ENCODE measurements at places on chromosomes 7 and 10.

GRCh38 chr7:31443457-31443856, 70.4 kb upstream of the ITPRID1 start:
- no peak for ATAC-seq

DNA sequence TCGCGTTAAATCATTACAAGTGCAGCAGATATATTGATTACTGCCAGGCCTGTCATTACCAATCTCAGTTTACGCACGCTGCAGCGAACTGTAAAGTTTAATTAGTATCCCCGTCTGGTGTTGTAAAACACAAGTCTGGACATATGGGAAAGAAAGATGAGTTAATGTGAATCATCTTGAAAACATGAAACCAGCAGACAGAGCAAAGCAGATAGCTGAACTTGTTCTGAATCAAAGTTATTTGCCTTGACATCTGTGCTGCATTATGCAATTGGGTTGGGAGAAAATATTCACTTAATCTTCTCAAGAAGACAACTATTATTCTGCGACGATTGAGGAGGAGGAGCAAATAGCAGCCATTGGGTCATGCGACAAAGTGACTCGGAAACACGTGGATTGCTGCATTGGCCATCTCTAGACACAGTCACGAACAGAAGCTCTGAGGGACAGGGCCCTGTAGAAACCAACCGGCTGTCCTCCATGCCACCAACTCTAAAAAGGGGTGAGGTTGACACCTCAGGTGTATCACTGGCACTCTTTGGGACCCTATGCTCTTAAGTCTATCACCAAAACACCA, 156.3 kb upstream of the C7orf33 start:
- no peak for ATAC-seq

DNA sequence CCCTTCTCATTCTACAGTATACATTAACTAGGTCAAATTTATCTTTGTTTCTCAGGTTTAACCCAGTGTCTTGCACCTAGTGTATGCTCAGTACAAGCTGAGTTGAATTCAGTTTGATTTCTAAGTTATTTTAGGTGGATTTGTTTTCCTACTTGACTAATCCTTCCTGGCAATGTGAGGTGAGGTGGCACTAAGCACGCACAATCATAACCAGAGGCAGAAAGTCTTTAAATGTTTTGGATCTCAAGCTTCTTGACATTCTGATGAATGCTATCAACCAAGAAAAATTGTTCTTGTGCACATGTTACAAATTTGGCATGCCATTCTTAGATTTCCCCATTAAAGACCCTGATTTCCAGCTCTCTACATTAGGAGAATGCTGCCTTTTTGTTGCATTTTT, 3.2 kb downstream of the BZW2 start:
- no peak for ATAC-seq

DNA sequence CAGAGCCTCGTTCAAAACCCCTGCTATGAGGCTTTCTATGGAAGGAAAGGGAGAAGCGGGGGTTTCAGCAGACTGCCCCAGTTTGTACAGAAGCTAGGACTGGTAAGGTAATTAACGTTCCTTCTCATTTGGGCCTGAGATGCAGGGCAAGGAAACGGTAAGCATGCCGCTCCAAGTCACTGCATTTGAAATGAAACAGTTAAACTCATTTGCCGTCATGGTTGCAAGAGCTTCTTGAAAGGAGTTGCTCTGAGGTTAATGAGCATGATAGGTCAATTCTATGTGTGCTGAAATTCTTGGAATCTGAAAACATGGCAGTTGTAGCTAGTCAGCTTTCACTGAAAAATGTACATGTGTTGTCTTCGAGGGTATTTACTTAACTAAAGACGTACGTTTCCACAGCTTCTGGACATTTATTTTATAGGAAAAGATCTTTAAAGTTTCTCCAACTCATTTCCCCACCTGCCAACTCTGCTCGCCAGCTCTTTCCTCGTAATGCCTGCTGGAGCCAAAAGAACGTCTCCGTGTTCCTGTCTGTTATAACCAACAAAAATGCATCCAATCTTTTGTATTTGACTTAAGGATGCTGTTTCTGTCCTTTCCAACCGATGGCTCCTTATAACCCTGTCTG, 73.3 kb downstream of the ADAM12 start:
- no peak for ATAC-seq

DNA sequence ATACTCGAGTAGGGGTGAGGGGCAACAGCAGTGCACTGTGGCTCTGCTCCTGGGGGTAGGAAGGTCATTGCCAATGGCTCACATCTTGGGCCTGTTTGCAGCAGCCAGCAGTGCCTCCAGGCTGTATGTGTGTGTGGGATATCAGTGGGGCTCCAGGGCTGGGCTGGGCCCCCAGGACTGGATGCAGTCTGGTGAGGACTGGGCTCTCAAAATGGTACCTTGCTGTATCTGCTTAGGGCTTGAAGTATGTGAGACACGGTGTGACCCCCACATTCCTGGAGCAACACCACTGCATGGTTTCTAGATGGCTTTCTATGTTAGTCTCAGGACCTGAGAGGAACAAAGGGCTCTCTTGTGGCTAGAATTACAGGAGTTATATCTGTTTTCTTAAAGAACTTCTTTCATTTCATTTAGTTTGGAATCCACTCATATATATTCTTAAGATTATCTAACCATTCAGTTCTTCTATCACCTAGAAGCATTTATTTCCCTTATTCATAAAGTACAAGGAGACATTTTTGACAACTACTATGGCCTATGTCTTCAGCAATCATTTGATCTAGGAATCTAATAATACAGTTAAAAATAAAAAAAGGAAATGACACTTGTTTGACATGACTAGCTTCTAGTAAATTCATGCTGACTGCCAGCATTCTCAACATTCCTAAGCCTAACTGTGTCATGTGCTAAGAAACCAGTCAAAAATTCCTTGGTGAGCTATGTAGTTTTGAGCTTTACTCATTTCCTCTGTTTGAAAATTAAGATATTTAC, 443.2 kb upstream of the SEMA3A start:
- ATAC-seq = no peak

DNA sequence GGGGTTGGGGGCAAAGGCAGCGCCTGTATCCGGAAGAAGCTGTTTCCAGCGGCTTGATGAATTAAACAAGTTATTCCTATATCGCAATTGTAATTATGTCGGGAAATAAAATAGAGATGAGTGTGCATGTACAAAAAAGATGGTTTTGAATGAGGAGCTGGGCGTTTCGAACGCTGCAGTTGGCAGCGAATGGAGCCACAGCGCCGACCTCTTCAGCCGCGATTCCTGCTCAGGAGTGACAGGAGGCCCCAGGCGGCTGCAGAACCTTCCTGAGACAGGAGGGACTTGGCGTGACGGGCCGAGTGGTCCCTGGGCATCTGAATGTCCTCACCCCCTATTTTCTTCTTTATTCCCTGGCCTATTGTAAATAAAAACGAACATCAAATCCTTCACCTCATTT, 184.9 kb downstream of the DNAJB6 start:
- no peak for ATAC-seq

GRCh38 chr7:141974831-141975230, 1.3 kb upstream of the TAS2R38 start:
- ATAC-seq = no peak

- no peak for ATAC-seq
Observed at GRCh38 chr7:98807068-98808048, 62.5 kb downstream of the TMEM130 start.

DNA sequence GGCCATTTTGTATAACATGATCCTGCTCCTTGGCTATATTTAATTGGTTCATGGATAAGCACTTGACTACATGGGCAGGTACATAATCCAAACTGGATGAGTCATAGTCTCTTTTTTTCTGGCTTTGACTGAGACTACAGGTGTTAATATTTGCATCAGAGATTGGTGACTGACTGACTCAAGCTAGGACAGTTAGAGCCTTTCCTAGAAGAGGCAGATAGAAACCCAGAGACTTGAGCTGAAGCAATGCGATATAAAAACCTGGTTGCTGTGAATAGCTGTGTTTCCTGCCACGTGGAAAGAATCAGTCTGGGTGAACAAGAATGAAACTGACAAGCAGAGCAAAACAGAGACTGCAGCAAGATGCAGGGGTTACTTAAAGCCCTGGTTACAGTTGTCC, 81.0 kb downstream of the SAMD9 start:
- peak; percentile 96 for ATAC-seq

- no peak for ATAC-seq
Observed at GRCh38 chr10:79602953-79603352, 7.8 kb upstream of the SFTPA1 start.

DNA sequence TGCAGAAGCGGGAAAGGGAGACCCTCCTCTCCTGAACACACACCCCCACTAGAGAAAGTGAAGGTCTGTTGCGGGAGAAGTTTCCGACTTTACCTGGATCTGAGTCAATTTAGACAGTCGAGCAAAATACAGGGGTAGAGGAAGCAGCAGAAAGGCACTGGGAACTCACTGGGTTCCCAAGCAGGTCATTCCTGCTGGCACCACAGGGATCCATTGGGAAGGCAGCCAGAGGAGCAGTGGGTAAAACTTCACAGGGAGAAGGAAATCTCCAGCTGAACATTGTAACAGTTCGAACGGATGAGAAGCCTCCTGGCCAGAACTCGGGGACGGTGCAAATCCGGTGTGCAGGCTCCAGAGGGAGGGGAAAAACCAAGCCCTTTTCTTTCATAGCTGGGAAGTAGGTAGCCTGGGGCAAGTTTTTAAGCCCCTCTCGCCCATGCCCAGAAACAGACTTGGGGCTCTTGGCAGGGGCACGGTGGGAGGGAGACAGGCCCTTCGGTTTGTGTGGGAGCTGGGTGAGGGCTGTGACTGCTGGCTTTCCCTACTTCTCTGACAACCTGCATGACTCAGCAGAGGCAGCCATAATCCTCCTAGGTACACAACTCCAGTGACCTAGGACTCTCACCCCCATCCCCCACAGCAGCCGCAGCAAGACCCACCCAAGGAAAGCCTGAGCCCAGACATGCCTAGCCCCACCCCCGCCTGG, 51.9 kb downstream of the DDC start:
- no peak for ATAC-seq

DNA sequence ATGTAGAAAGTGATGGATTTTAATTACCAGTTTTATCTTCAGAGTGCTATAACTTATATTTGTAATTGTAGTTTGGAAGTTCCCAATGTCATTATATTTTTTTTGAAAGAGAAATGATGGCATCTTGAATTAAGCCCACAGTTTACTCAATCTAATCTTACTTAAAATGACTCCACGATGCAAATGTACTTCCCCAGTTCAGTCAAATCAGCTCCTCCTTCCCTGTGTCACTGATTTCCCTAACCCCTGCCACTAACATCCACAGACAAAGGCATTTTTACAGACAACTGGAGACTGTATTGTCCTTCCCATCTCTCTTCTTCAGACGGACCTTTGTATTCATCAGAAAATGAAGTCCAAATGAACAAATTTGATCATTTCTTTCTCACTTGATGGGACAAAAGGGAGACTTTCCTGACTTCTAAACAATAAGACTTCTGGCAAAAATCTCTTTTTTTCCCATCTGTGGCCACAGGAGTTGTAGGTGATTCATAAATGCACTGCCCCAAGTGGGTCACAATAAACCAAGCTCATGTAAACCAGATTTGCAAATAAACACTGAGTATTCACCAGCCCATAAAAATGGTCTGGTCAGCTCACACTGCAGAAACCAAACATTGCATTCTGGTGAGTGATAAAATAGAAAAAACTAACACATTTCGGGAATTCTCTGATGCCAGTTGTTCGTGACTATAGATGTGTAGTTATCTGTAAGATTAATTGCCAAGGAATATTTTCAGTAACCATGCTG, 162.9 kb downstream of the FANK1 start:
- no peak for ATAC-seq

GRCh38 chr10:13703997-13704536, 117.3 kb downstream of the PRPF18 start:
- no peak for ATAC-seq

- no peak for ATAC-seq
Observed at GRCh38 chr7:80883154-80884025, 35.5 kb downstream of the SEMA3C start.

DNA sequence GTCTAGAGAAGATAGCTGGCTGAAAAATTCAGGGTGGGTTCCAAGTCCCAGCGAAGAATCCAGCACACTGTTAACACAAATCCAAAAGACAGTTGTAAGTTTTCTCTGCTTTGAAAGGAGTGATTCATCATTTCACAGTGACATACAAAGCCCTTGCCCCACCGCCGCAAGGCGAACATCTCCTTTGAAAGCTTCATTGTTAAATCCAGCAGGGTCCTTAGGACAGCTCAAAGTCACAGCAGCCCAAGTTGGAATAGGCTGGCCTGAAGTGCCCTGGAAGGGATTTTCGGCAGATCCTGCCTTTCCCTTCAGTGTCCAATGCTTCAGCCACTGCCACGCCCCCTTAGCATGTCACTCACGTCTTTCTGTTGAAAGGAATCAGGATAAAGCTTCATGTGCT, 526.1 kb downstream of the CALN1 start:
- no peak for ATAC-seq

GRCh38 chr7:51471210-51471980, 154.8 kb upstream of the COBL start:
- no peak for ATAC-seq

DNA sequence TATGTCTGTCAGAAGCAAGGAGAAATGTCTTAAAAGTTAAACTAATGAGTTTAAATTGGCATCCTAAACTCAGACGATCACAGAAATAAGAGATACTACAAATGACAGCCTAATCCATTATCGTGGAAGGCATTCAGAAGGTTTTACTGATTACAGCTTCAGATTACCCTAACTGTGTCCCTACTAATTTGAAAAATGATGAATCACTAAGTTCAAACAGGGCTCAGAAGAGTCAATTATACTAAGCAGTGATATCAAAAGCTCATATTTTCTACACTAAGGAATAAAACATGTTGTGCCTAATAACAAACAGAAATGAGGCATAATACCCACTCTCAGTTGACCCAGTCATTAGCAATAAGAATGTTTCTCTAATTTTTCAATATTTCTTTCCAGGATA, 152.0 kb upstream of the NRBF2 start:
- ATAC-seq = peak; percentile 41

- no peak for ATAC-seq
Observed at GRCh38 chr7:13320333-13320732, 632.9 kb downstream of the ARL4A start.

DNA sequence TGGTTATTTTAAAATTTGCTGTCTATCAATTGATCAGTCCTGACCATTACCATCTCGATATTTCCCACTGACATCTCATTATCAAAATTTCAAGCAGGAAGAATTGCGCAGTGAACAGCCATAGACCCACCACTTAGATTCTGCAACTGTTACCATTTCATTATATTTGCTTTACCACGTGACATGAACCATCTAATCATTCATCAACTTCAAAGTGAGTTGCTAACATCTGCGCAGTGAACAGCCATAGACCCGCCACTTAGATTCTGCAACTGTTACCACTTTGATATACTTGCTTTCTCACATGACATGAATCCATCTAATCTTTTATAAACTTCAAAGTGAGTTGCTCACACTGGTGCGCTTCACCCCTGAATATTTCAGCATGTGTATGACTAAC, 22.5 kb downstream of the FOXL3 start:
- no peak for ATAC-seq

DNA sequence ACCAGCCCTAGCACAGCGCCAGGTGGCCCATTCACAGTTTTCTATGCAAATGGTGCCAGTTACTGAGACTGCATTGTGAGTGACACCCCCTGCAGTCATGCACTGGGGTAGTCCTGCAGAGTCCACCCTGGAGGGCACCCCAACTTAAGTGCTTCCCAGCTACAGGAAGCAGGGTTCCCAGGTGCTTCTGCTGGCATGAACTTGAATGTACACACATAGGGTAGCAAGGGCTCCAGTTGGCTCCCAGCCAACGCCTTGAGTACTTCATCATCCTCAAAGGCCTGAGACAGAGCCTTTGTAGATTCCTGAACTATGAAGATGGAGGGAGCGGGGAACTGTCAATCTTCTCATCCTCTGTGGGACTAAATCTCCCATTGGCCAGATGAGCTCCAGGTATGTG, 11.5 kb upstream of the NPFFR1 start:
- no peak for ATAC-seq

- no peak for ATAC-seq
Observed at GRCh38 chr7:85285527-85285926, 98.7 kb upstream of the SEMA3D start.

Measured in activated CD4-positive, CD25-positive, alpha-beta regulatory T cell treated with anti-CD3 and anti-CD28 coated beads, Interleukin-2, amount 50 U/mL, for 24 hours (primary cell).